Activated naive CD8-positive, alpha-beta T cell treated with anti-CD3 and anti-CD28 coated beads for 36 hours (primary cell): ENCODE measurements at places on chromosomes 4 and X. TPM values are rescaled to one million over a fixed set of nuclear protein-coding genes. Genes with fewer than 3 reads are reported as not detected.

Gene CDKL2
- 0.84 TPM for total RNA-seq

Gene GRID2
- not detected for total RNA-seq

Gene PAGE1
- not detected for total RNA-seq

Gene LRRC66
- total RNA-seq = 0.06 TPM

Gene CCSER1
- 0.42 TPM for total RNA-seq

Gene RNF128
- not detected for total RNA-seq

Gene RASGEF1B
- 6.7 TPM for total RNA-seq

Gene KDR
- 0.12 TPM for total RNA-seq

Gene ADGRL3
- total RNA-seq = not detected

Gene XAGE1A
- total RNA-seq = not detected

Gene MTMR8
- total RNA-seq = 5.0 TPM

Gene IL13RA1
- 0.47 TPM for total RNA-seq

Gene SYP
- total RNA-seq = 4.4 TPM

Gene EXOC1
- 21.7 TPM for total RNA-seq

Gene RTL3
- not detected for total RNA-seq

Gene FRG2
- 0.14 TPM for total RNA-seq
